ENCODE measurements at places on chromosomes 3 and 15. TPM values are rescaled to one million over a fixed set of nuclear protein-coding genes. Genes with fewer than 3 reads are reported as not detected.

DNA sequence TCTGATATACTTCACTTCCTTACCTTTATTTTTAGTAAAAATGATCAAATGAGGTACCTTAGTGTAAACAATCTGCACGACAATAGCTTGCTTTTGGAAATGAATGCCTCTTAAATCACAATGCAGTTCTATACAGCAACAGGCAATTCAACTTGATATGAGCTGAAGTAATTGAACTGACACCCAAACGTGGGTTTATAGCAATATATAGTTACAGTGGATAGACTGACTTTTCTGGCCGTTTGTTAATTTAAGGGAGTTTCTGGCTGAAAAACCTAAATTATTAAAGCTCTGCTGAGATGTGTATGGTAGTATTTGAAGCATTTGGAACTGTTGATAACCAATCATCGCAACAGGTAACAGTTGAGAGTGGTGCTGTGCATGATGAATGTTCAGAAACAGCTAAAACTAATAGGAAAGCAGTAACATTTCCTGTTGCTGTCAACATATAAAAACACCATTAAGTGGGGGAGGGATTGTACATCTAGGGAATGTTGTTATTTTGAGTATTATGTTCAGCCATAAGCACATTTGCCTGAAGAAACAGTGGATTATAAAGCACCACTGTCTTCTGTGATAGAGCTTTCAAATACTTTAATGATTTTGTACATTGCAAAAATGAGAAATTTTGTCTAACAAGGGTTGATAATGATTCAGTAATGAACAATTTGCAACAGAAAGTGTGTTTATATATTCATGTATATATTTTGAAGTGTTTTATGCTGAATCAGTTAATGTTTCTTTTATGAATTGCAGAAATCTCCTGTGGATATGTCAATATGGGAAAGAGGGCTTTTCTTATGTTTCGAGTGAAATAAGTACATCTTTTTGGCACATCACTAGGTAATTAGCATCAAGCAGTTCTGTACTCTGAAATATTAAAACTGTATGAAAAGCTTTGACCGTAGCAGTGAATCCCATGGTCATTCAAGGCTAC is 176.1 kb downstream of the TCF12 start:
- DNase-seq = no peak

- DNase-seq = peak; percentile 82
Measured at GRCh38 chr3:11954312-11954934, 49.8 kb upstream of the SYN2 start.

DNA sequence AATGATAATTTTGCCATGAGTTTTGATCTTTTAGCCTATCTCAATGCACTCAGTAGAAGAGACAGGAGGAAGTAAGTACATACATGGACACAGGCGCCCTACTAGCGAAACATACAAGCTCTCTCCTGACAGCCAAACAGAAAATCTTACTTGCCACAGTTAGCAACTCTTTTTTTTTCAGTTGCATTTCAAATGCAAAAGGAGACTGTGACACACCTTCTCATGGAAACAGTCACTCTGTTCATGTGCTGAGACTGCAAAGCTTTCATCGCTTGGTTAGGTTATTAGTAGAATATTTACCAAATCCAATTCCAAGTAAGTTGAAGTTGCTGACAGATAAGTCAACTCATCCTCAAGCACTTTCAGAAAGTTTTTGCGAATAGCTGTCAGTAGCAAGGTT is 223.3 kb downstream of the FOXP1 start:
- no peak for DNase-seq

SENP8 gene
- 0.45 TPM for total RNA-seq

SST gene
- total RNA-seq = not detected

Data from stomach (tissue), 19 donors.